ENCODE measurements at places on chromosomes 11 and 22. TPM values are rescaled to one million over a fixed set of nuclear protein-coding genes. Genes with fewer than 3 reads are reported as not detected.
A peak's percentile ranks its signal among the peaks of the same experiment; 100 is the strongest.

- peak; percentile 40 for DNase-seq
Observed at GRCh38 chr11:45949992-45950407, 27.5 kb downstream of the LARGE2 start.

DNA sequence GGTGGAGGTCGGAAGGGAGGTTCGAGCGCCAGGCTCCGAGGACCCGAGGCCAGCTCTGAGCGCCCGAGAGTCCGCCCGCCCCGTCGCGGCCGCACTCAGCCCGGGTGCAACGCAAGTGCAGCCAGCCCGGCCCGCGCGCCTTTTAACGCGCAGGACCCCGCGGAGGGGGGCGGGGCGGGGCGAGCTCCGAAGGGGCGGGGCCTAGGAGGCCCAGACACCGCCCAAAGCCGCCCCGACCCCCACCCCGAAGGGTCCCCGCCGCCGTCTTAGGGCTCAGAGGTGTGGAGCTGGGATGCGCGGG lies at the start of gene PHOX2A:
Gene PHOX2A (minus strand): TSS at position 117 of the 301 bp plus-strand sequence. CDS start 172 bp downstream, outside the sequence.
- no peak for DNase-seq

DNA sequence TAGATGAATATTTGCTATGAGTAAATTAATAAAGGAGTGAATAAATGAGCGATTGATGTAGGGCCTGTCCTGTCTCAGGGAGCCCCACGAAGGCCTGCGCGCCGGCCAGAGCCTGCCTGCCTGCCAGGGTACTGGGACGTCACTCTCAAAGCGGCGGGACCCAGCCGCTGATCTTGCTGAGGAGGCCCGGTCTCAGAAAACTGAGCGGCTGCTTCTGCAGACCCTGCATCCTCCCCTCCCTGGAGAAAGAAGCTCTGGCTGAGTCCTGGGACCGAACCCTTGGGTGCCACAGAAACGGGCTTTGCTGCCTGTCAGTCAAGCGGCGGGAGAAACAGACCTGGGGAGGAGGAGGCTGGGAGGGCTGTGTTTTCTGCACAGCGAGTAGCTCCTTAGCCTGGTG lies 91.6 kb upstream of the B3GAT1 start:
- DNase-seq, result no peak

- DNase-seq, result no peak
Observed at GRCh38 chr11:104146421-104146820, 17.5 kb downstream of the PDGFD start.

- DNase-seq, result no peak
Observed at GRCh38 chr11:74221816-74222215, 50.7 kb downstream of the PPME1 start.

DNA sequence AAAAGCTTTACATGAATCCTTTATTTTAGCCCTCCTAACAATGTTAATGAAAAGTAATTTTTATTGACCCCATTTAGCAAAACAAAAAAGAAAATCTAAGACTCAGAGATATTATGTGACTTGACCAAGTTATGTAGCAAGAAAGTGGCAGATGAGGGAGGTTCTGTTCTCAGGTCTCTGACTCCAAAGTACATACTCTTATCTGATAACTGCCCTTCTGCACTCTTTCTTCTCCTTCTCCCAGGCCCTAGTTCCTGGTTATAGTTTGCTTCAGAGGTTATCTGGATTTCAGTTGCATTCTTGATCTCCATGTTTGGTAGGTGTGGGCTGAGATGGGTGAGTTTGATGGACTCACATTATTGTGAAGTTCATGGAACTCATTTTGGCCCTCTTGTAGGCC lies 4.5 kb downstream of the OR9Q2 start:
- no peak for DNase-seq

GRCh38 chr11:113553915-113554314 lies 78.7 kb upstream of the DRD2 start:
- DNase-seq, result no peak

- no peak for DNase-seq
Observed at GRCh38 chr11:12901874-12902481, 107.1 kb upstream of the RASSF10 start.

DNA sequence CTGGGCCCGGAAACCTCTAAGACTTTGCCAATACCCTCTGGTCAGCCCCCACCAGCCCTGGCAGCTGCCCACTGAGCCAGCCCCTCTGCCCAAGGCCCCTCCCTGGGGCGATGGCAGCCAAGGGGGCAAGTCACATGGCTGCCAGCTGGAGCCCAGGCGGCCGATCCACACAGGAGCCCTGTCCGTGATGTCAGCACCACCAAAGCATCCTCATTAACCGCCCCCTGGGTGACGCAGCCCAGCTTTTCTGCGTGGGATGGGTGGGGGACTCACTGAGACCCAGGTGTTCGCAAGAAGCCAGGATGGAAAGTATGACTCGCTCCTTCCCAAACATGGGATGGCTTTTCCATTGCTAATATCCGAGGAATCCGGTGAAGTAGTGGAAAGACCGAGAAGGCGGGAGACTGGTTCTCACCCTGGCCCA lies 46.6 kb upstream of the WNT7B start:
- DNase-seq, result peak; percentile 25

DNA sequence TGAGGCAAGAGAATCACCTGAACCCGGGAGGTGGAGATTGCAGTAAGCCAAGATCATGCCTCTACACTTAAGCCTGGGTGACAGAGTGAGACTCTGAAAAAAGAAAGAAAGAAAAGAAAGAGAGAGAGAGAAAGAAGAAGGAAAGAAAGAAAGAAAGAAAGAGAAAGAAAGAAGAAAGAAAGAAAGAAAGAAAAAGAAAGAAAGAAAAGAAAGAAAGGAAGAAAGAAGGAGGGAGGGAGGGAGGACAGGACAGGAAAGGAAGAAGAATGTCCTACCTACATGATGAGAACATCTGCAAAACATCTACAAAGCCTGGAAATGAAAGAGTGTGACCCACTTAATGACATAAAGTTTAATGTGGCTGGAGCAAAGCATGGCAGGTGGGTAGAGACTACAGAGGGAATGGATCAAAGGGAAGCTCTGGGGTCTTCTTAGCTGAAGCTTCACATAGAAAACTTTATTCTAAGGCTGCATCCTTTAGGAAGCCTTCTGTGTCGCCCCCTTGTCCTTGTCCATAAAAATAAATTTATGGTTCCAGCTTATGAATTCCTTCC lies 112.3 kb upstream of the ASPHD2 start:
- no peak for DNase-seq

DNA sequence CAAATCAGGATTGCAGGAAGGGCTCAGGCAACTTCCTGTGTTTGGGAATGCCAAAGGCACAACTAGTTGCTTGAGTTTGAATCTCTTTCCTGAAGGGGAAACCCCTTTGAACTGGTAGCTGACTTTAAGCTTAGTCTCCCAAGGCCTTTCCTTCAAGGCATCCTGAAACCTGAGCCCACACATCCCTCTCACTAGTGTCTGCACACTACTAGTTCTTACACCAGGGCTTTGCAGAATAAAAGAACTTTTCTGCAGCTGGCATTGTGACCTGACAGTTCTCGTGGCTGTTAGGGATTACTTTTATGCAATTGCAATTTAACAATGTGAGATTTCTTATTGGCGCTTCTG lies 95.4 kb downstream of the EXT2 start:
- no peak for DNase-seq

The CCDC15 gene
- total RNA-seq, result 0.17 TPM

The KCNQ1OT1 gene
- 0.78 TPM for total RNA-seq

The CCDC116 gene
- 0.34 TPM for total RNA-seq

The CABP4 gene
- 1.1 TPM for total RNA-seq

The INS gene
- not detected for total RNA-seq

The CALCA gene
- total RNA-seq, result not detected

The ESAM gene
- 31.2 TPM for total RNA-seq

The KCNJ1 gene
- not detected for total RNA-seq

The C11orf97 gene
- total RNA-seq, result not detected

Measured in right cardiac atrium (tissue), 5 donors.